Stimulated activated CD8-positive, alpha-beta memory T cell treated with anti-CD3 and anti-CD28 coated beads, Interleukin-7, amount 100 ng/mL, for 24 hours (primary cell): ENCODE measurements at places on chromosomes 3 and 15.

DNA sequence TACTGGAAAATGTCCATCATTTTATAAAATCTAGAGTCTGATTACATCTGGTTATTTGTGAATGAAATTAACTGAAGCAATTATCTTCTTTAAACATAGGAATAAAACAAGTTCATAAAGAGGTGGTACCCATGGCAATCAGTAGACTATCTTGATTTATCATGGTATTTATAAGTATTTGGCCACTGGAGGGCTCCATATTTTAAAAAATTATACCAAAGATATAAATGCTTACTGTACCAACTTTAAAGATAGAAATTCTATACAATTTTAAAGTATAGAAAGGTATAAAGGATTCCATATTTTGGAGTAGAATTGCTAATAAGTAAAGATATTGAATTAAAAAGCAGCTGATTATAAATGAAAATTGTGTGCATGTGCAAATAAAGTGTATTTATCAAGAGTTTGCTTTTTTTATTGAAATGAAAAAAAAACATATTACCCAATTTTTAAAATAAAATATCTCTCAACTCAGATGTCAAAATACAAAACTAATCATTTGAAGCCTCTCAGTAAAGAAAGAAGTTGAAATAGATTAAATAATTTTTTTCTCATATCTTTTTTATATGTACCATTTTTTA is 105.3 kb downstream of the BBX start:
- DNase-seq, result no peak

- no peak for DNase-seq
Observed at GRCh38 chr3:139340784-139341183, 3.0 kb upstream of the MRPS22 start.

DNA sequence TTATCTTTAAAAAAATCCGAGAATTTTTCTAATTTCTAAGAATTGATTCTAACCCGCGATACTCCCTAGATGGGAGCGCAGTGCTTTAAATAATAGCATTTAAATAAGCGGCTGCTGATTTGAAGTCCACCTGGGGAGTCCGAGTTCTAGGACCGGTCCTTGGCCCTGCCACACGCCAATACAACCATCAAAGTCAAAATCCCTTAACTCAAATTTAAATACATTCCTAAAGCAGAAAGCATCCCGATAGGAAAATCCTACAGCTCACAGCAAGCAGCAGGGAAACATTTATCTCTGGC is 508 bp upstream of the ECT2 start:
- DNase-seq, result no peak

GRCh38 chr3:176872771-176873209 is 324.5 kb downstream of the TBL1XR1 start:
- DNase-seq, result peak; percentile 29

GRCh38 chr15:40264321-40265153 is 18.3 kb downstream of the ANKRD63 start:
- DNase-seq, result no peak

GRCh38 chr3:53583161-53583690 is 88.8 kb downstream of the CACNA1D start:
- DNase-seq, result no peak

- no peak for DNase-seq
Observed at GRCh38 chr3:153370680-153371079, 208.7 kb downstream of the RAP2B start.

DNA sequence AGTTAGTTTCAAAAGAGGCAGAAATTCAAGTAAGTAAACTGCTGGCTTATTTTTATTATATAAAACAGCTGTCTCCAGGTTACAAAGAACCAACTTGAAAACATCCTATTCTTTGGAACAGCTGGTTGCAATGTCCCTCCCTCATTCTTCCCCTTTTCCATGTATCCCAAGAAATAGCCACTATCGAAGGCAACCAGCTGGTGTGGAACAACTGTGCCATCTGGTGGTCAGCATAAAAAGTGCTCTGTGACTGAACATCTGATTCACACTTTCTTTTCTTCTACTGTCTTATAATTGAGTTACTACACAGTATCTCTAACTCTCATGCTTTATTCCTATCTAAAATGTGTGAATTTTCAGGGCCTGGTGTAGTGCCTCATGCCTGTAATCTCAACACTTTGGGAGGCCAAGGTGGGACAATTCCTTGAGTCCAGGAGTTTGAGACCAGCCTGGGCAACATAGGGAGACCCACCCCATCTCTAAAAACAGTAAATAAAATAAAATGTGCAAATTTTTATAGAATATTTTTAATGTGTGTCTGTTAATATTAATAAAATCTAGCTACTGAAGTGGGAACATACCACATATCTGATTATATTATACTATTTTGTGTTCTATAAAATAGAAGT is 9.6 kb downstream of the OSBPL11 start:
- DNase-seq, result peak; percentile 13

- DNase-seq, result no peak
Observed at GRCh38 chr3:31960793-31961431, 20.1 kb downstream of the OSBPL10 start.

DNA sequence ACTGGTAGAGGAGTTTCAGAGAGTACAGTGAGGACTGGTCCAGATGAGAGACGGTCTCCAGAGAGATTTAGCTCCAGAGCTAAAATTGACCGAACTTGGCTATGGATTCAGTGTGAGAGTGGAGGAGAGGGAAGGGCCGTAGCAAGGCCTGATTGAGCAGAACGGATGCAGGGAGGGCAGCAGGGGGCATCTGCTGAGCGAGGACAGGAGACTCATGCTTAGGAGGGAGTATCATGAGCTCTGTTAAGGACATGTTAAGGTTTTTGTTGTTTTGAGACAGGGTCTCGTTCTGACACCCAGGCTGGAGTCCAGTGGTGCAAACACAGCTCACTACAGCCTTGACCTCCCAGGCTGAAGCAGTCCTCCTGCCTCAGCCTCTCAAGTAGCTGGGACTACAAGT is 7.7 kb upstream of the LMAN1L start:
- no peak for DNase-seq

- DNase-seq, result peak; percentile 48
Observed at GRCh38 chr15:34583399-34584329, at the start of gene GOLGA8B. Gene GOLGA8B (minus strand): TSS chr15:34583651. CDS start chr15:34535912, 47,739 bp downstream.
